ENCODE measurements at places on chromosomes 2 and 18.

- no peak for DNase-seq
These were observed 120.2 kb downstream of the CLIP4 start for GRCh38 chr2:29235411-29235810.

GRCh38 chr18:36522509-36522908, 225.0 kb downstream of the FHOD3 start:
- DNase-seq, result no peak

DNA sequence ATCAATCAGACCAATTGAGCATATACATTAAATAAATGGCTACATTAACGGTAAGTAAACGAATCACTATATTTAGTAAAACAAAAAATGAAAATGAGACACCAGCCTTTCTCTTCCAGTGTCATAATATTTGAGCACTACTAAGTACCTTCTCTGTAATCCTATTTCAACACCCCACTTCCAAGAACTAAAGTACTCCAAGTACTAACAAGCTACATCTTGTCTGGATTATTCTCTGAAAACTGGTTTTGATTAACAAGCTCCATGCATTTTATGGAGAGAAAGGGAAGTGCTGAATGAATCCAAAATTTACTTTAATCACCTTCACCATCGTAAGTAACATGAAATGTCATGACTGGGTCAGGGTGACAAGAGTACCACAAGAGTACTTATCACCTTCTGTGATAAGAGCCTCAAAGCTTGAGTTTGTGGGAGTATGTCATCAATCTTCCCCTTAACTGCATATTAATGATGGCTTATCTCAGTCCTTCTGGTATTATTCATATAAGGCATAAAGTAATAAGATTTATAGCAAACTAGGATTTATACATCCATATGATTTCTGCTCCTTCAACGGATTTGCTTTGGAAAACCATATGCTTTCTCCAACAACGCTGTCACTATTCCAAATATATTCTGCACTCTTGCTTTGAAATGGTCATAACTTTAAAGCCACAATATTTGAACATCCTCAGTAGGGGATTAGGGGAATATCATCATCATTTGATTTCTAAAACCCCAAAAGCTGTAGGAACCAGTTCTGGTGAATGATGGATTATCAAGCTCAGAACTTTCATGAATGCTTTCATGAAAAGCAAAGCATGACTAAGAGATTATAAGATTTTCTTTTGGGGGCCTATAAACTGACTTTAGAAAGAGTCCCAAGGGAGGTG, 127.0 kb downstream of the ANTXR1 start:
- no peak for DNase-seq

GRCh38 chr2:191899410-191899809, 52.5 kb upstream of the CAVIN2 start:
- DNase-seq, result peak; percentile 60

GRCh38 chr2:74205596-74205995, 7.2 kb downstream of the MTHFD2 start:
- DNase-seq, result no peak
